Naive thymus-derived CD8-positive, alpha-beta T cell (primary cell): ENCODE measurements at places on chromosomes 7 and 10.
A peak's percentile ranks its signal among the peaks of the same experiment; 100 is the strongest.

- DNase-seq = peak; percentile 89
These were observed 1.2 kb upstream of the PFKFB3 start for GRCh38 chr10:6201516-6201975.

- DNase-seq = no peak
These were observed 147.2 kb downstream of the DNAJB6 start for GRCh38 chr7:157483971-157484410.

- DNase-seq = no peak
These were observed 21.3 kb downstream of the WNT8B start for GRCh38 chr10:100483876-100484666.

DNA sequence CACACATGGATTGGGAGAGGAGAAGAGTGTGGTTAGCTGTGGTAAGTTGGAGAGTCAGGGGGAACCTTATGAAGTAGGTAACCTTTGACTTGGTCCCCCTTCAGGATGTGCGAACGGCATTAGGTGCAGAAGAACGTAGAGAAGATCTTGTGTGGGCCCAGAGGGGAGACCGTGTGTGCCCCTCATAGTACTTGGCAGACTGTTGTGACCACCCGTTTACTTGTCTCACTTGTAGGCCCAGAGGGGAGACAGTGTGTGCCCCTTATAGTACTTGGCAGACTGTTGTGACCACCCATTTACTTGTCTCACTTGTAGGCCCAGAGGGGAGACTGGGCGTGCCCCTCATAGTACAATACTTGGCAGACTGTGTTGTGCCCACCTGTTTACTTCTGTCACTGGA is 2.6 kb downstream of the GTPBP4 start:
- DNase-seq = no peak

- no peak for DNase-seq
These were observed 15.2 kb downstream of the CACNA2D1 start for GRCh38 chr7:82428186-82428961.

DNA sequence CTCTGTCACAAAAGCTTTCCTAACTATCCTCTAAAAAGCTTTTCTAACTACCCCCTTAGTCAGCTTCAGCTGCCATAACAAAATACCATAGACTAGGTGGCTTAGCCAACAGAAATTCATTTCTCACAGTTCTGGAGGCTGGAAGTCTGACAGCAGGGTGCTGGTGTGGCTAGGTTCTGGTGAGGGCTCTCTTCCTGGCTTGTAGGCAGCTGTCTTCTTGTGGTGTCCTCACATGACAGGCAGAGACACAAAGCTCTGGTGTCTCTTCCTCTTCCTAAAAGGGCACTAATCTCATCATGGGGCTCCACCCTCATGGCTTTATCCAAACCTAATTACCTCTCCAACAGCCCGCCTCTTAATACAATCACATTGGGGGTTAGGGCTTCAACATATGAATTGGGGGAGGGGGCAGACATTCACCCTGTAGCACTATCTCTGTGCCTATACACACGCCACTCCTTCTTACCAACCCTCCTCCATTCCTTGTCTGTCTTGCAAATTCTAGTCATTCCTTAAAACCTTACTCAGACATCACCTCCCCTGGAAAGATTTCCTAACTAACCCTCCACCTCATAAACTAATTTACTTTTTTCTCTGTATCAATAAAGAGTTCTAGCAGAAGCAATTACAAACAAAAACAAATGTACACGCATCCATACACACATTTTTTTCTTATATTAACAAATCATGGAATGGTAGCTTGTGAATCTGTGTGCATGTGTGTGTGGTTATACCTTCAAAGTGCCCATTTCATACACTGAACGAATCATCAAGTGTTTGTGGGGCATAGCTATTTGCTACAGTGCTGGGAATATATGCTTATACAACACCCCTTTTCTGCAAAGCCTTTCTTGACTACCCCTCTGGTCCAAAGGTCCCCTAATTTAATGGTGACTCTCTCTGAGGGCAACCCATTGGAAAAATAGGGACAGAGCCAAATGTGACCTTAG is 26.4 kb downstream of the RHOBTB1 start:
- no peak for DNase-seq

DNA sequence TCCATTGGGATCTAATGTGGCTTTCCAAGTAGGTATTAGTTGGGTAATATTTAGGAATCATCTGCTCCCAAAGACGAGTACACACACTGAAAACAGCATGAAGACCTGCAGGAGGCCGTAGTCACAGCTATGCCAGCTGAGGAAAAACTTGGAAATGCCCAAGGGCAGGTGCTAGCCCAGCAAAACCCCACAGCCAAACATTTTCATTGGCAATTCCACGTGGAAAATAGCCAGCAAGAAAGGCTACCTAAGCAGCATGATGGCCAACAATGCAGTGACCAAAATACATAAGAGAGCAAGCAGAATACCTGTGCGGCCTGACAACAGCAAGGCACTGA is 32.7 kb downstream of the DOCK4 start:
- DNase-seq = no peak

DNA sequence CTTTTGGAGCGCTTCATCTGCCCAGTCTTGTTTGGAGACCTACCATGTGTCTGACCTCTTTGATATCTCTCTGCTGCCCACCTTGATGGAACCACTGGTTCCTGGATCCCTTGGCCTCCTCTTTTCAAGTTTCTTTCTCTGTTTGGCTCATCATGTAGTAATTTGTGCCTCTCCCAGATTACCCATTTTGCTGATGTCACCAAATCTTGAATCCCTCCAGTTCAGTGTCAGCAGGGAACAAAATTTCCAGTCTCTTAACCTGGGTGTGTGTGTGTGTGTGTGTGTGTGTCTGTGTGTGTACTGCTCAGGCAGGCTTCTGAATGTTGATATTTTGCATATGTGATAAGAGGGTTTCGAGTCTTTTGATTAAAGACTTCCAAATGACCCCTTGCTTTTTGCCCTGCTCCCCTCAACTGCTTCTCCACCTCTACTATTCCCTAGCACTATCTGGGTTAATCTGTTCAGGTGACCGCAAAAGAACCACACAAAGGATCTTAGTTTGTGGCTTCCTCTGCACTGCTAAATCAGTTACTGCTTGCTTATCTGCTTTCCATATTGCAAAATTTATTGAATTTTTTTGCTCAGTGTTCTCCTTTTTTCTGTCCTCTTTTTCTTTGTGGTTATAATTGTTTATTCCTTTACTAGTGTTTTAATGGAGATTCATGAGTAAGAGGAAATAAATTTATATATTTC is 25.7 kb downstream of the MYO3A start:
- no peak for DNase-seq

DNA sequence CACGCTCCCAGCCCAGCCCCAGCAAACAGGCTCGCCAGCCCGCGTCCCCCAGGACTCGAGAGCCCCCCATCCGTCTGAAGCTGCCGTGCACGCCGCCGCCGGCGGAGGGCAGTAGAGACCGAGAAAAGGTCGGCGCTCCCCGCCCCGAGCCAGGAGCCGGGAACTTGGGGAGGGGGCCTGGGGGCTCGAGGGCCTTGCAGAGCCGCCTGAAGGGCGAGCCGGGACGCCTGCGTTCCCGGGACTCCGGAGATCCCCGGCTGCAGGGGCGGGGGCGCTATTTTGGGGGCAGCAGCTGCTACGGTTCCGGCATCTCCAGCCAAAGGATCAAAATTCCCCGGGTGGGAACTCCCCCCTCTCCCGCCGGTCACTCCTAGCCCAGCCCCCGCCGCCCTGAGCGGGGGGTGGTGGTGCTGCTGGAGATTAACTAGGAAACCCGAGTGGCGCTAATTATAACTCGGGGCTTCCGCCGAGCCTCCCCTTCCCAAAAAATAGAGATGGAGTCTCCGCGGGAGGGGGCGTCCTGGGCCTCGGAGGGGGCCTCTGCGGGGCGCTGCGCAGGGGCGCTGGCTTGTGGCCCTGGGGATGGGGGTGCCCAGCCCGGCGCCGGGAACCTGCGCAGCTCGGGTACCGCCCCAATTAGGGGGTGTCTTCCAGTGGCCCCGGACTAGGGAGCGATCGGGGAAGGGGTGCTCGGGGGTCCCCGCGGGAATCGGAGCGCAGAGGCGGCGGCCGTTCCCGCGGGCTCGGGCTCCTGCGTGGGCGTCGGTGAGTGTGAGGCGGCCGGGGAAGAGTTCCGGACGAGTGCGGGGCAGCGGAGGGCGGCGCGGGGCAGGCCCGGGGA is 608 bp downstream of the ACHE start:
- peak; percentile 64 for DNase-seq

DNA sequence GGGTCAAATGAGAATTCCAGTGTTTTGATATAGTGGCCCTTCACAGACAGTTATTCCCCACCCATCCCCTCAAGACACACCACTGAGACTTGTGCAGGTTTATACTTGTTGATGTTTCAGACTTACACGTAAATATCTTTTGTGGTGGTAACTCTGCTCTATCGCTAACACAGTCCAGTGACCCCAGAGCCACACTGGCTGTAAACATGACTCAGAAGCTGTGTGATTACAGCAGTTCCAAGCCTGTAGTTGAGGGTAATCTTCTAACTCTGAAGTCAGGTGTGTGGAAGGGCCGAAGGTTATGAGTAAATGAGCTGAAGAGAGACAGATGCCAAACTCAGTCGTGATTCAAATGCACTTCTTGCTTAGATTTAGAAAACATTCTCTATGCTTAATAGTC is 19.4 kb downstream of the NOBOX start:
- DNase-seq = no peak

GRCh38 chr10:55378196-55378595 is 577.2 kb upstream of the PCDH15 start:
- DNase-seq = no peak
